ENCODE measurements at places on chromosomes 5 and 9.

- DNase-seq: peak; percentile 4
These were observed 518.2 kb downstream of the TLR4 start for GRCh38 chr9:118222375-118222774.

DNA sequence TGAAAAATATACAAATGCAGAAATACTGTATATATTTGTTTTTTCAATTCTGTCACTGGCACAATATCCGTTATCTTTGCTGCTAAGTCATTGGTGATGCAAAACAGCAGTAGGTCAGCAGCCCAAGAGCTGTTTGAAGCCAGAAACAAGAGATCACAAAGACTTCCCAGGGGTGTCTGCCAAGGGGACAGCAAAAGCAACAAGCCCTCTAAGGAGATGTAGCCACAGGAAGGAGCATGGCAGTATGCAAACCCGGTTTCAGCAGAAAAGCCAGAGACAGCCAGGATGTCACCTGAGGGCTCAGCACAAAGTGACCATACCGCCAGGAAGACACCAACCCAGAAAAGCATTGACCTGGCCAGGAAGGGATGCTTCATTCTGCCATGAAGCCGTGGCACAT lies 241.5 kb downstream of the ARRDC3 start:
- no peak for DNase-seq

DNA sequence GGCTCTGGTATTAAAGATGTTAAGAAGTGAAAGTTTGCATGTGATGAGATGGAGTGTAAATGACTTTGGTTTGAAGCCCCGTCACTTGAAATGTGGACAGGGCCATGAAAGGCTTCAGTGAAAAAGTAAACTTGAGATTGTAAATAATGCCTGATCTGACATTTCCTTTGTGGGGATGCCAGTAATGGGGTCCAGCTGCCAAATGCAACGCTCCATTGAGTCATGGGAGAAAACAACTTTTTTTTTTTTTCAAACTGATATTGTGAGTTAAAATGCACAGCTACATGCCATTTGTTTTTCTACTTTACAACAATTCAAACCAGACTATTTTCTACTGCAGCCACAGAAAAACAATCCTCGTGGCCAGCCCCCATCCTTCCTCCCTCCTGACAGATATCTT lies 327.0 kb upstream of the TNC start:
- DNase-seq: no peak

DNA sequence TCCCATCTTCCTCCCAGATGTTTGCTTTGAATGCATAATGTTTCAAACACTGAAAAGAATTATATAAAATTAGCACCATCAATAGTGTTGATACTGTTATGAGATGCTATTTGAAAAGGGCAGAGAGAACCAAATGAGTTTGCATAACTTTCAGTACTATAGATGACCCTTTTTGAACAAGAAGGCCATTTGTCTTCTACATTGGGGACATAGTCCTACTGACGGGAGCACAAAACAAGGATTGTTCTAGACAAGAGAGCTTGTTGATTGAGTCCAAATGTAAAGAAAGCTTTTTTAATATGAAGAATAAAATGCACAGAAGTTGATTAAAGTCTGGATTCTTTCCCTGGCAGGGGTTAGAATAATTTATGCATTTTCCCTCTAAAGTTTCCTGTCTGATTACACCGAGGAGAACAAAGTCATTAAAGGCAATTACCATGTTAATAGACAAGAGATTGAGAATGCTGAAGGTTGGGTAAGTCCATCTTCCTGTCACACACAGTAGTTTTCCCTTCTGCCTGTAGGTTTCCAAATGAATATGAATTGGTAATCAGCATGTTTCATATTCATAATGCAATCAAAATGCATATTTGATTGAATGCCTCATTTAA lies 32.8 kb upstream of the ADCY2 start:
- no peak for DNase-seq

DNA sequence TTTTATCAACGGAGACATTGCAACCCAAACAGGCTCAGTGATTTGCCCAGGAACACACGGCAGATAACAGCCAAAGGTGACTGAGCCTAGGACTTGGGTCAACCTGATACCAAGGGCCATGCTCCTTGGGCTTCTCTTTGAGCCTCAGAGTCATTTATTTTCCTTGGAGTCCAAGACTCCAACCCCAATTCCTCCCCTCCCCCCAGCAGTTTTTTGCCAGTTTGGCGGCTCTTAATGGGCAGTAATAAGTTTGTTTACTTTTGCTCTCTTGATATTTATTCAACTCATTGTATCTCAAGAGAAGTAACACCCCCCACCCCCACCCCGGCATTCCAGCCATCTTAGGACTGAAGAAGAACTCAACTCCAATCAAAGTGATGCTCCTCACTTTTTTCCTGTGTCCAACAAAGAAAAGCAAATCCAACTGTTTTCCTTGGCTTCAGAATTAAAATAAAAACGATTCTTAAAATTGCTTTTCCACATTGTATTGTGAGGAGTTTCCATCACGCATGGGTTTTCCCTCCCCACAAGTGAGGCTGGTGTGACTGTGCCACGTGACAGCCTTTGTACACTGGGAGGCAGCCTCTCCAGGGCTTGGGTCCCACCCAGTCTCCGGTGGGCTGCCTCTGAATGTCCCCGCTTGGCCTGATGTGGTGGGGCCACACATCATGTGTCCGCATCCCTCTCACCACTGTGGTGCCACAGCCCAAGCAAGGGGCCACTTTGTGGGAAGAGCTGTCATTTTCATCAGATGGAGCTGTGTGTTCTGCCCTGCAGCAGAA lies 9.1 kb downstream of the ANGPTL2 start:
- DNase-seq: no peak

- DNase-seq: no peak
These were observed 15.6 kb upstream of the ACSL6 start for GRCh38 chr5:132027027-132027426.

DNA sequence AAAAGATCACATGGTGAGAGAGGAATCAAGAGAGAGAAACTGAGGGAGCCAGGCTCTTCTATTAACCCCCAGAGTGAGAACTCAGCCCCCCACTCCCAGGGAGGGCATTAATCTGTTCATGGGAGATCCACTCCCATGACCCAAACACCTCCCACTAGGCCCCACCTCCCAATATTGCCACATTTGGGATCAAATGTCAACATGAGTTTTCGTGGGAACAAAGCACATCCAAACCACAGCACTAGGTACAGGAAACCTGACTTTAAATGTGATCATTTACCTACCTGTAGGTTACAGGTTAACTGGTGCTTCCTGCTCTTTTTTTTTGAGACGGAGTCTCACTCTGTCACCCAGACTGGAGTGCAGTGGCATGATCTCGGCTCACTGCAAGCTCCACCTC lies 16.9 kb downstream of the NNT start:
- no peak for DNase-seq

Data from NCI-H187 (cell line).